Thoracic aorta endothelial cell (primary cell): ENCODE measurements at places on chromosomes 13 and 19. TPM values are rescaled to one million over a fixed set of nuclear protein-coding genes. Genes with fewer than 3 reads are reported as not detected.

CDC42EP5 gene
- total RNA-seq, result 27.1 and 27.4 TPM in 2 replicates

C19orf18 gene
- total RNA-seq, result 0.13 TPM in 1 of 2 replicates, not detected in the other

LILRB2 gene
- not detected in 2 replicates for total RNA-seq

RXFP2 gene
- not detected in 2 replicates for total RNA-seq

HSD17B14 gene
- total RNA-seq, result 2.7 and 6.2 TPM in 2 replicates
